ENCODE measurements at places on chromosomes 1 and 21.

- no peak for DNase-seq
These were observed 32.4 kb downstream of the KCTD3 start for GRCh38 chr1:215599418-215600074.

- no peak for DNase-seq
These were observed 604.8 kb downstream of the PLA2G4A start for GRCh38 chr1:187433598-187433997.

- DNase-seq: no peak
These were observed 948 bp downstream of the SEMA4A start for GRCh38 chr1:156154317-156154749.

DNA sequence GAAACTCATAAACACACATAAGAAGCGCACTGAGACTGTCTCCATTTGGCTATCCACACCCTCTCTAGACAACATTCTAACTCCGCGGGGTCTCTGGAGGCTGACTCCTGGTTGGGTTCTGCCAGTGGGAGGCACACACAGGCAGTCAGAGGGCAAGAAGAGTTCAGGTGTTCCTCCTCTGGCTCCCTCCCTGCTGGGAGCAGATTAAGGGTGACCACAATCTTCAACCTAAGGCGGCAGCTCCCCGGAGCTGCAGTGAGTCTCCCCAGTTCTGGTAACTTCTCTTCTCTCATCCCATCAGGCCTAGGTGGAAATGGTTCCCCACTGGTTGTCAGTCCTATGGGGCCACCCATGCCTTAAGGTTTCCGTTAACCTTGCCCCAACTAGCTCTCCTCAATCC is 7.4 kb upstream of the TENT5C start:
- DNase-seq: no peak

GRCh38 chr1:207831517-207832327 is 79.2 kb downstream of the CD34 start:
- DNase-seq: no peak

DNA sequence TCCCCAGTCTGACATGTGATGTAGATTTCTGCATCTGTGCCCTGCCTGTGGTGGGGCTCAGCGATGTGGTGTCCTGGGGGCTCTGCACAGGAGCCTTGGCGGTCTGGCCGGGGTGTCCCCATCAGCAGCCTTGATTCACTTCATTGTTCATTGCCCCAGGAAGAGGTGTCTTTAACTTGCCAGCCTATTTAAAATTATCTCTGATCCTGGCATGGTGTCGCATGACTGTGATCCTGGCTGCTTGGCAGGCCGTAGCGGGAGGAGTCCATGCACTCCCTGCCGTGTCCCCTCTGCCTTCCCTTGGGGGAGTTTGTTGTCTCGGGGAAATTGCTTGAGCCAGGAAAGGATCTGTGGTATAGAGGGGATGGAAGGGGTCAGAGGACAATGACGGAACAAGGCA is 59.9 kb downstream of the TRIM11 start:
- no peak for DNase-seq

DNA sequence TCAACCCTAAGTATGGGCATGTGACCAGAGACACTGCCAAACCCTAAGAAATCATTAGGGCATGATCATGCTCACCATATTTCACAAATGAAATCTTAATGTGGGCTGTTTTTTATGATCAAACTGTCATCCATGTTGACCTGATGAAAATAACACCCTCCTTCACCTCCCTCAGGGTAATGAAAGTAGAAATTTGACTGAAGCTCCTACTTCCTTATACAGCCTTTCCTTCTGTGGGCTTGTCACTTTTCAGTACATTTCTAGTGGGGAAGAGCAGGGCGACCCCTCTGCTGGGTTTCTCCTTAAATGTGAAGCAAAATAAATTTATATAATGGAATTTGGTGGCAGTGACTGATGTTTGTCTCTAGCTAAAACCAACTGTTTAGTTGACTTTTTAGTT is 25.9 kb downstream of the IVNS1ABP start:
- no peak for DNase-seq

GRCh38 chr1:3896396-3897000 is 3.6 kb downstream of the C1orf174 start:
- no peak for DNase-seq

DNA sequence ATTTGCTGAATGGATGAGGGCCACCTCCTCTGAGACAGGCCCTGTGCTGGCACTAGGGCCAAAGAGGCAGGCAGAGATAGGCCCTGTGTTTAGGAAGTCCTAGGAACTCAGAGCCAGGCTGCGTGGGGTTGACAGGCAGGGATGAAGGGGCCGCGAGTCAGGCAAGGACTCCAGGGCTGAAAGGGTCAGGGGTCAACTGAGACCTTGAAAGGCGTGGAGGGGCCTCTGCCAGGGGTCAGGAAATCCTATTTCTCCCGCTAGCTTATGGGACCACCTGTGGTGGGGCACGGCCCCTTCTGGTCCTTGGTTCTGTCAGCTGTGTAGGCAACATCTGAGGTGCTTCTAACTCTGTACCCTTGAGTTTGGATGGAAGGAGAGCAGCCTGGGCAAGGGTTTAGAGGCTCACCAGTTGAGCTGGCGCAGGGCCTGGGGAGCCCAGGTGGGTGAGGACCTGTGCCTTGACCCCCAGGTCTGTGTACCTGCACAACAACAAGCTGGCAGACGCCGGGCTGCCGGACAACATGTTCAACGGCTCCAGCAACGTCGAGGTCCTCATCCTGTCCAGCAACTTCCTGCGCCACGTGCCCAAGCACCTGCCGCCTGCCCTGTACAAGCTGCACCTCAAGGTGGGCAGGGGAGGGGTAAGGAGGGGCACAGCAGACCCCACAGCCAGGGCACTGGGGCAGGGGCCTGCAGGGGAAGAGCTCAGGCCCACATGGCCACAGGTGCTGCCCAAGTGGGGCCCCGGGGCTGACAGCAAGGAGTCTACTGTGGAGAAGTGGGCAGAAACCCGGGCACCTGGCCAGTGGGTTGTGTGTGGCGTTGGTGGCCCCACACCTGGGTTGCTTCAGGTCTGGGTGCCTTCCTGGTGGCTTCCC is 14.9 kb downstream of the PODN start:
- no peak for DNase-seq

- DNase-seq: no peak
These were observed 14.1 kb downstream of the CNR2 start for GRCh38 chr1:23899070-23899469.

GRCh38 chr1:236872075-236872666 is 77.1 kb downstream of the MTR start:
- no peak for DNase-seq

- no peak for DNase-seq
These were observed 13.1 kb downstream of the MAP1LC3C start for GRCh38 chr1:241985787-241986186.

GRCh38 chr1:4527819-4528218 is 126.6 kb upstream of the AJAP1 start:
- DNase-seq: no peak

- DNase-seq: no peak
These were observed 162.6 kb upstream of the USP25 start for GRCh38 chr21:15567191-15567590.

DNA sequence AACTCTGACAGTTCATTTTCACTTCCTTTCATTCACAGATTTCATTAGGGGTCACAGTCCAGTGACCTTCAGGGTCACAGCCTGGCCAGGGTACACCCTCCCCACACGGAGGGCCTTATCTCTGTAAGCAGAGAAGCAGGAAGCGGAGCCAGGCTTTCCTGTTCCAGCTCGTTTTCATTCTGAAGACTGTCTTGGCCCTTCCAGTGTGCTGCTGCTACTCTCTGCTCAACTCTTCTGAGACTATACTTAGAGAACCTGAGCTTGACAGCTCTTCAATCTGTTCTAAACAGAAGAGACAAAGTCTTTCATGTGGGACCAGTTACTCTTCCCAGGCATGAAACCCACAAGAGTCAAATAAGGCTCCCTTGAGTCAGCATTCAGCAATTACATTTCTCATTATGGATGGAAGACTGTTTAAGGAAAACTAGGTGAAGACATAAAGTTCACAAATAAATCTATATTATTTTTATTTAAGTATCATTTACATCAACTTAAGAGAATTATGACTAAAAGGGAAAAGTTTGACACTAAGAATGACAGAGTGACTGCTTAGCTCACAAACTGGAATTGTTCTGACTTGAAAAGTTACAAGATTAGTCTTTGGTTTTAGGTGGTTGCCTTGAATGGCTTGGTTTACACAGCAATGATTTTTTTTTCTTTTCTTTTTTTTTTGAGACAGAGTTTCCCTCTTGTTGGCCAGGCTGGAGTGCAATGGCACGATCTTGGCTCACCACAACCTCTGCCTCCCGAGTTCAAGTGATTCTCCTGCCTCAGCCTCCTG is 4.8 kb upstream of the TDRD10 start:
- DNase-seq: no peak

DNA sequence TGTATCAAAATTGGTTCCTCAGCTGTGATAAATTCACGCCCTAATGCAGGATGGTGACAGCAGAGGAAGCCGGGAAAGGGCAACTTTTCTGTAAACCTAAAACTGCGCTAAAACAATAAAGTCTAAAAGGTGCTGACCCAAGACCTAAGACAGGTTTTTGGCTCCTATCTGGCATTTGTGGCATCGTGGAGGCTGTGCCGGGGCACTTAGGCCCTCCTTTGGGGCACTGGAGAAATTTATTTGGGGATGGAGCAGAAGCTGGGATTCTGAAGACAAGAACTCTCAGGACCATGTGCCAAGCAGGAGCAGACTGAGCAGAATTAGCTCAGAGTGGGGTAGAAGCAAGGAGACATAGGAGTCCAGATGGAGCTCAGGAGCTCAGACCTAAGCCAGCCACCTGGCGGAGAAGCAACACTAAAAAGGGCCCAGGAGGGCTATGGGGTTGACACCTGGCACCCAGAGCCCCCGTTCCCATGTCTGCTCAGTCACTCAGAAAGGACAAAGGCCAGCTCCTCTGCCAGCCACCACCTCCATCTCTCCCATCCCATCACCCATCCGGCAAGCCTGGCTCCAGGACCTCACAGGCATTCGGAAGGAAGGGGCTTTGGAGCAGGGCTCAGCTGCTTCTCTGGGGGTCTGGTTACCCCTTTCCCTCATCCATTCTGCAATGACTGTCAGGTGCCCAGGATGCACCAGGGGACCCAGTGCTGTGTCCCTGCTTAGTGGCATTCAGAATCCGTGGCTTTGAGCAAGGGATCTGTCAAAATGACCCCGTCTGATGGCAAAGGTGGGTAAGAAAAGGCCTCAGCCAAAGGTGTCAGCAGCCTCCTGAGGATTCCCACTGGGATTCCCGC is 347.7 kb downstream of the NPHP4 start:
- no peak for DNase-seq

DNA sequence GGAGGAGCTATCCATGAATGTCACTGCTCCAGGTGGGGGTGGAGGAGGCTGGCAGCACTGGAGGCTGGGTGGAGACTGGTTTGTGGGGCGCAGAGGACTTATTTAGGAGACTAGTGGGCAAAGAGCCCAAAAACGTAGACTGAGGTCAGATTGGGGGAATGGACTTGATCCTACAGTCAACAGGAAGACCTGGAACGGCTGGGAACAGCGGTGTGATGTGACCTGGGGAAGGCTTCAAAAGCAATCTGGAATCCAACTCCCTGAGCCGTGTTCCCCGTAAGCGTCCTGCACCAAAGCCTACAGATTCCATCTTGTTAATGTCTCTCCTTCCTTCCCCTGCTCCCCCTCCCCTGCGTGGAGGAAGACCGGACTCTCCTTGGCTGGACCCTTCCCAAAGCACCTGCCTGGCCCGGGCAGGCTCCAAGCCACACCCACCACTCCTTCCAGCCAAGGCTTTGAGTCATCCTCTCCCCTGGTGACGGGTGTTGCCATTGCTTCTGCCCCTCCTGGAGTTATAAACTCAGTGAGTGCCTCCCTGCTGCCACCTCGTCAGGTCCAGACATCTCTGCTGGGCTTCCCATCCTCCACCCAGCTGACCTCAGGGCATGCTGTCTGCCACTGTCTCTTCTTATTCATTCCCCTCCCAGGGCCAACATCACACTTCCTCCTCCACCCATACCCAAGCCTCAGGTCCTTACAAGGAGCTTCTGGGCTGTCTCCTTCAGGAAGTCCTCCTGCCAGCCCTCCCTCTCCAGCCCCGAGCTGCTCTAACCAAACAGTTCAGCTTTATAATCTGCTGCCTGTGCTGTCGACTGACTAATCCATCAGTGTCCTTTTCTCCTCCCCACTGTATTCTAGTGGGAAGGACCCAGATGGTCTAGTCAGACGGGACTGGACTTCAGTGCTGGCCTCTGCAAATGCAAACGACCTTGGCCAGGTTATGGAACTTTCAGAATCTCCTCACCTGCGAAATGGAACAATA is 1.6 kb upstream of the CLSTN1 start:
- no peak for DNase-seq

DNA sequence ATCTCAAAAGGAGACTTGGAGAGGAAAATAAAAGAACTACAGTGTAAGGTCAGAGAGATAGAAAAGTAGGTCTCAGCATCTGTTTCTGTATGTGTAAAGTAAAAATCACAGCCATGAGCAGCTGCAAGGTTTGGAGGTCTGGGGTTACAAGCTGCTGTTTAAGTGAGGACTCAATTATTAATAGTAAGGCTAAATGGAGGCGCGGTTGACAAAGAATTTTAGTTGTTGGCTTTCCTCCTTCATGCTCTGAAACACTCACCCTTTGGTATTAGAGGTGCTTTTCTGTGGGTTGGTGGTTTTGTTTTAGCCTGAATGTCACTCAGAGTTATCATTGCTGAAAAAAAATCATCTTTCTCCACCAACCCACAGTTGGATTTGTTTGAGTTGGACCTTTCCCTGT is 59.8 kb upstream of the HAO2 start:
- no peak for DNase-seq

- DNase-seq: no peak
These were observed 606.5 kb upstream of the ADGRL4 start for GRCh38 chr1:79613046-79613445.

- DNase-seq: no peak
These were observed 610.6 kb downstream of the KIF26B start for GRCh38 chr1:245765230-245766000.

- no peak for DNase-seq
These were observed 2.9 kb downstream of the GPR37L1 start for GRCh38 chr1:202125611-202126010.

DNA sequence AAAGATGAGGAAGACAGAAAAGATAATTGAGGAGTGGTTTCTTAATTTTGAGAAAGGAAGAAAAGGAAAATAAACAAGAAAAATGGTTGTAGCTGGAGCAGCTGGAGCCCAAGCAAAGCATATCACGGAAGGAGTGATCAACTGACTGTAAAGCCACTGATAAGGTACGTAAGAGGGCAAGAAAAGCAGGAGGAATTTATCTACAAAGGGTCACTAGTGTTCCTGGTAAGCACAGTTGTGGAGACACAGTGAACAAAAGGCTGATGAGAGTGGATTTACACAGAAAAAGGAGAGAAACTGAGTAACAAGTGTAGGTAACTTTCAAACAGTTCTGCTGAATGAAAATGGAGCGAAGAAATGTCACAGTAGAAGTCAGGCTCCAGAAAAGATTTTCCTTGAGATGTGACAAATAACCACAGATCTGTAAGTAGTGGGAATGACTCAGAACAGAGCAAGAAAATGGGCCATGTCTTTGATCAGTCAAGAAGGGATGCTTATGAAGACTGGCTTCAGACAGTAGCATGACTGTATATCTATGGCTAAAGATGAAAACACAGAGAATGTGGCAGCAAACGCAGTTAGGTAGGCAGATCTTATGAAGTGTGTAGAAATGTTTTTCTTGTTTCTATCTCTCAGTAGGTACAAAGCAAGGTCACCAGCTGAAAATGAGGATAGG is 45.6 kb upstream of the RBM34 start:
- peak; percentile 3 for DNase-seq

- DNase-seq: no peak
These were observed 31.2 kb downstream of the UBASH3A start for GRCh38 chr21:42434884-42435283.

Data from stromal cell of bone marrow (primary cell).